GM10248 (cell line): ENCODE measurements at places on chromosomes 4 and X.

DNA sequence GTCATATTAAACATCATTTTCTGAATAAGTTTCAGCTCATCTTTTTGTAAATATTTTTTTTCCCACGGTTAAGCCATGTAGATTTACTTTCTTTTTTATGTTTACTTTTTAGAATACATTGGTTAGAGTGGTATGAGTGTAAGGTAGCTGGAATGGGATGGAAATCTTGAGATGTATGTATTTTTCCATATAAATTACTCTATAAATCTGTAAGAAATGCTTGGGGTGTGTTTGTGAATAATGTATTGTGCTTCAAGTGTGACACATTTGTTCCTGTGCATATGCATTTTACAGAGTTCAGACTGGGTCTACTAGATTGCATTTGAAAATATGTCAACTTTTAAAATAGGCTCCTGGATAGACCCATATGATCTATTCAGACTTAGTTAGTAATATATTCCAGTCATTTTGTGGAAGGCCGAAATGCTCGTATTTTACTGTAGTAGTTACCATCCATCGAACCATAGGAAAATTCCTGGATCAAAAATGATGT, 756.8 kb downstream of the RAPGEF2 start:
- no peak for DNase-seq

DNA sequence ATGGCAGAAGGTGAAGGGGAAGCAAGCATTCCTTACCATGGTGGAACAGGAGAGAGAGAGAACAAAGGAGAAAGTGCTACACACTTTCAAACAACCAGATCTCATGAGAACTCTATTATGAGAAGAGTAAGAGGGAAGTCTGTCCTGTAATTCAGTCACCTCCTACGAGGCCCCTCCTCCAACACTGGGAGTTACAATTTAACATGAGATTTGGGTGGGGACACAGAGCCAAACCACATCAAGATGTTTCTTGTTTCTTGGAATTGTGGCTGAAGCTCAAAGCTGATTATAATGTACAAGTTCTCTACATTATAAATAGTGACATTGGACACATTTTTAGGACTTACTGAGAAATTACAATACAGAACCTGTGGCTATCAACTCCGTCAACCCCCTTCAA, 29.5 kb upstream of the TAPT1 start:
- DNase-seq = no peak

- DNase-seq = no peak
Measured at GRCh38 chrX:16739574-16739973, 20.2 kb downstream of the SYAP1 start.

DNA sequence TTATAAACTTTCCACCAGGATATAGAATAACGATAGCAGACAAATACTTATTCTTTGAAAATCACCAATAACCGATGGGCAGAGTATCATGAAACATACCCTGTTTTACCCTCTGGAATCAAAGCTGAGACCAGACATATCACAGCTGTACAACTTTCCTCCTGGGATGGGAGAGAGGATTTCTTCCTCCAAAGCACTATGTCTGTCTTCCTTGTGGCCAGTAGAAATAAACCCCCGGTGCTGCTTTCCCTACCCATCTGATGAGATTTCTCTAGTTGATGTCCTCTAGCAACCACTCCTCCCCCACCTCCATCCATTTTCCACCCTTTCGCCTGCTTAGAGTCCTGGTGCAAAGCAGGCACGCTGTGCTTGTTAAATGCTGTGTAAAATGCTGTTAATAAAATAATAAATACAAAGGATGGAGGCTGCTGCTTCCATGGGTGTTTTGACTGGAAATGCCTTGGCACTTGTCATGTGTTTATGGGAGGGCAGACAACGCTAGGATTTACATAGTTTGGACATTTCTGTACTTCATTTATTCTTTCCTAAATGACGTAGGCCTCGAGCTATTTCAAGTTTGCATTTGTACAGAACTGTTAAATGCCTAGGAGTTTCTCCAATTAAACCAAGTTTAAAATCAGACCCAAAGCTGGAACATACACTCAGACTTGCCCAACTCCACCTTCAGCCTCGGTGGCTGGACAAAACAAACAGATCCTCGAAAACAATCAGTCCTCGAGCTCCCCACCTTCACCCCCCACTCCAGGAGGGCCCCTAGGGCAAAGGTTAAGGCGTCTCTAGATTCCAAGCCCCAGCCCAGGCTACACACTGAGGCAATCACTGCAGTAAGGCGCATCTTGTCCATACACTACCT, 10.1 kb downstream of the BCOR start:
- no peak for DNase-seq

- peak; percentile 13 for DNase-seq
Measured at GRCh38 chrX:39261446-39262147, 460.3 kb downstream of the MID1IP1 start.

DNA sequence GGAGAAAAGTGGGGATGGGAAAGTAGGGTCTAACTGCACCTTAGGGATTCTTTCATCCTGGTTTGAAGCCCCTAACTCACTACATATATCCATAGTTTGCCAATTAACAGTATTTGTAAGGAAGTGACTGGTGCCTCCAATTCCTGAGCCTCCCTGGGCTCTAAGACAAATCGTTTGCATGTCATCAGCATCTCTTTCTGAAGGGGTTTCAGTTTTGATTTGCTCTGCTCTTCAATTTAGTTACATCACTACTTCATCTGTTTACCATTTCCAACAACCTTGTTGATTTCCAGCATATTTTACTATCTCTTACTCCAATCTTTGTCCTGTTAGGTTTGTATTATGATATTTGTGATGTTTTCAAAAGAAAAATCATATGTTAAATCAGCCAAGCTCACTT, 15.5 kb upstream of the DDX60 start:
- no peak for DNase-seq

DNA sequence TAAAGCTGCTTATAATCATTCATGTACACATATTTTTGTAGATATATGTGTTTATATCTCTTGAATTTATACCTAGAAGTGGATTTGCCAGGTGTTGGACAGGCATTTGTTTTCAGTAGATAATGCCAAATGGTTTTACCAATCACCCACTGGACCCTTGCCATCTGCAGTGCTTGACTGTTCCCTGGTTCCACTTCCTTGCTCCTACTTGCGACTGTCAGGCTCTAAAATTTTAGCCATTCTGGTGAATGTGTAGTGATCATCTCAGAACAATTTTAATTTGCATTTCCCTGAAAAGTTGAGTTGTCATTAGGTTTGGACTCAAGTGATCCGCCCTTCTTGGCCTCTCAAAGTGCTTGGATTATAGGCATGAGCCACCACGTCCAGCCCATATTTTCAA, 122.4 kb upstream of the SLC34A2 start:
- no peak for DNase-seq

GRCh38 chr4:79551555-79551954, 143.5 kb upstream of the GK2 start:
- no peak for DNase-seq

- no peak for DNase-seq
Measured at GRCh38 chr4:106038012-106038411, 142.7 kb downstream of the NPNT start.

DNA sequence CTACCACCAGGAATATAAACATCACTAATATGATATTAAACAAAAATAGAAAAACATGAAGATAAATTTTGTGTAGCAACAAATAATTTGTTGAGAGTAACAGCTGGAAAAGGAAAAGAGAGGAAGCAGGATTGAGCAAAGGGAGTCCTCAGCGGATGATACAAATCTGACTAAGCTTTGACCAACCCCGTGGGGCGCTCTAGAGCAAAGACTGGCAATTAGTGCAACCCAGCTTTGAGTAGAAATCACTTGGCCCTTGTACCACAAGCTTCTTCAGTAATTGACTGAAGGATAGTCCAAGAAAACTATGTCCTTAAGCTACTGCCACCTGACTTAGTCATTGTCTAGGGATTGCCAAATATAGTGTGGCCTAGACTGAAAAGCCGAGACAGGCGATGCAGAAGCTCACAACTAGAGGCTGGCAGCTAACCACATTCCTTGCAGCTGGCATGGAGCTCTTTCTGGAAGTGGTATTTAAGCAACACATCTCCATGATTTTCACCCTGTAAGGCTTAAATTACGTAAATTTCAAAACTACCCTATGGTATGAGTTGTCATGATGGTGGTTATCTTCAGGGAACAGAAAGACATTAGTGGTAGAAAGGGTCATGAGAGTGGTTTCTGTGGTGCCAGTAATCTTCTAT, 396.0 kb downstream of the PDGFC start:
- no peak for DNase-seq

GRCh38 chr4:118112117-118113046, 78.1 kb downstream of the NDST3 start:
- no peak for DNase-seq

GRCh38 chrX:141341743-141342142, 99.4 kb upstream of the SPANXC start:
- no peak for DNase-seq

DNA sequence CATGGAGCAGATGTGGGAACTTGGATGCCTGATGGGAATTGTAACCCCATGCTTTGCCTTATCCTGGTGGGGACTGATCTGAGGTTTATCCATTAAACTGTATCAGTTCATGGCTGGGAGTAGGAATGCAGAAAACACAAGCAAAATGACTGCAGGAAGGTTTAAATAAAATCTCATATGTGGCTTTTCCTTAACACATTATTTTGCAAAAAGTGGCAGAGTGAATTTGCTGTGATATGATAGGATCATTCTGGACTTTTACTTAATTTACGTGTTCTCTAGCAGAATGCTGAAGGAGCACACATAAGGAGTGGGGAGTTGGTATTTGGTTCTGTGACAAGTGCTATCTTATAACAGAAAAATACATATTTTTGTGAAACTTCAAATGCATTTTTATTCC, 34.8 kb downstream of the REPS2 start:
- no peak for DNase-seq
